Activated CD4-positive, alpha-beta T cell treated with anti-CD3 and anti-CD28 coated beads, Interleukin-2, amount 50 U/mL, for 16 hours (primary cell): ENCODE measurements at places on chromosomes 4 and X.

DNA sequence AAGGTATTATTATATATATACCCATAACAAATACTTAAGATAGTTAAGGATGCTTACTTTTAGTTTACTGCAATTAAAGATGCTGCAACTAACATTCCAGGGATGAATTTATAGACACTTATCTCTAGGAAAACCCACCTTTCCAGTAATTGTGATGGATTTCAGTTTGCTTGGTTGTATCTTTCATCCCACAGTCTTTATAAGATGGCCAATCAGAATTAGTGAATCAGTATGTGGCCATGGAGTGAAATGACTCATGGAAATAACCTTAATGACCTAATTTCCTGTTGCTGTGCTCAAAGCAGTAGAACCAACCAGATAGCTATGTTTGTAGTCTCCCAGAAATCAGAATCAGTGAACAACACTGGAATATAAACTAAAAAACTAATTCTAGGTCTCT lies 26.4 kb downstream of the MOSPD2 start:
- peak; percentile 33 for DNase-seq

DNA sequence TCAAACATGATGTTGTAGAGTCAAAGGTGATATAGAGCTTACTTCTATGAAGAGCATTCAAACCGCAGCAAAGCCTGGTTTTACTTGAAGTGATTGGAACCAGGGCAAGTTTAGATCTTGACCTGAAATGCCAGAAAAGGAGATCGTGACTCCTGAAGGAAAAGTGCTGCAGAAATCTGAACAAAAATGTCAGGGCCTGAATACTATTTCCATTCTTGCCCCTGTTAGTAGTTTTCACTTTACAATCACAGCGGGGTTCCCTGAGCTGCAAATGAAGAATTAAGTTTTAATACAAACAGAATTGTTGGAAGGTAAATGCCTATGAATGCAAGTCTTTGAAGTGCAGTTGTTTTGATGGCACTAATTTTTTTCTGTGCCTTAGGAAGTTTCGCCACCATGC lies 4.1 kb downstream of the SLIT2 start:
- DNase-seq: no peak

GRCh38 chrX:4484266-4484665 lies 770.8 kb upstream of the PRKX start:
- no peak for DNase-seq

DNA sequence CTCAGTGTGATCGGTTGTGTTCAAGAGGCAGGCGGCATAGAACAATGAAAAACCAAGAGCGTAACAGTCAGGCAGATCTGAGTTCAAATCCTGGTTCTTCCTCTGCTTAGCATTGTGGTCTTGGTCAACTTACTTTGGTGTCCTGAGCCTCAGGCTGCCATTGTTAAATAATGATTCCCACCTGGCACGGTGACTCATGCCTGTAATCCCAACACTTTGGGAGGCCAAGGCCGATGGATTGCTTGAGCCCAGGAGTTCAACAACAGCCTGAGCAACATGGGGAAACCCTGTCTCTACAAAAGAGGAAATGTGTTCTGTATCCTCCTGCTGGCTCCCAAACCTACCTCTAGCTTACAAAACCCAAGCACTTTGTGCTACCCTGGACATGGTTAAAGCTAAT lies 129.0 kb upstream of the STX18 start:
- DNase-seq: no peak

GRCh38 chr4:94537921-94538628 lies 86.3 kb downstream of the PDLIM5 start:
- DNase-seq: no peak

GRCh38 chr4:69239557-69240168 lies 25.1 kb upstream of the UGT2B11 start:
- DNase-seq: no peak

DNA sequence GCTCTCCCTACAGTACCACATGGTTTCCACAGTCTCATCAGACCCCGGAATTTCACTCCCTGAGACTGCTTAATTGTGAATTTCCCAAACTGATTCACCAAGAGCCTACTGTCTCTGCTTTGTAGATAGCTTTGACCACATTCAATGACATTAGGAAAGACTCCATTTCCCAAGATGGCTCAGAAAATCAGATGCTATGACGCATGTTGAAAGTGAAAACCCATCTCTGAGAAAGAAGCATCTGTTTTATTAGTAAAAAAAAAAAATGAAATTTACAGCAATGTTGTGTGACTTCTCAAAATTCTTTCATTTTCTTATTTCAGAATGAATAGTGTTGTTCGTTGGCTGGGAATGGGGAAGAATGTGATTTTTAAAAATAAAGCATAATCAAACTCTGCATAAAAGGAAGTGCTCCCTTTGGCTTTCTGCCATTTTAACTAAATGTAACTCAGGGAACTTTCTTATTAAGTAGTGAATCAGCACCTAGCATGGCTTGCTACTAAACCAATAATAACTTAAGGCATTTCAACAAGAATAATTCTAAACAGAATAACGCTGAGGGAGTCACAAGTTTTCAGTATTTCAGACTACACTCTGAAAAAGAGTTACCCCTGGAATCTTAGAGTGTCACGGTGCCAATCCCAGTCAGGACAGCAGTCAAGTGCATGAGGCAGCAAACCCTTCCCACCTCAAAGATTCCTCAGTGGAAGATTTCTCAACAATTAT lies 97.4 kb upstream of the MYOZ2 start:
- peak; percentile 56 for DNase-seq

DNA sequence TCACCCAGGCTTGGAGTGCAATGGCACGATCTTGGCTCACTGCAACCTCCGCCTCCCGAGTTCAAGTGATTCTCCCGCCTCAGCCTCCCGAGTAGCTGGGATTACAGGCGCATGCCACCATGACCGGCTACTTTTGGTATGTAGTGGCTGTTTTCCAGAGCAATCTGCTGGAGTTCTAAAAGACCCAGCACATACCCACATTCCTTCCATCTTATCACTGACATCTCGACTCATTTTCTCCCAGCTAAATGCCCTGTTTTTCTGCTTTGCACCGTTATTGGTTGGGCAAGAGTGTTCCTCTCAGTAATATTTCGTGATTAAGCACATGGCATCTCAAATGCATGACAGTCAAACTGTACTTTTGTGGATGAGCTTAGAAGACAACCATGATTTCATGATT lies 53.7 kb downstream of the PRKX start:
- DNase-seq: no peak

GRCh38 chr4:56727150-56727549 lies 46.1 kb upstream of the HOPX start:
- no peak for DNase-seq

- no peak for DNase-seq
Observed at GRCh38 chr4:76784237-76784636, 113.7 kb downstream of the SOWAHB start.

DNA sequence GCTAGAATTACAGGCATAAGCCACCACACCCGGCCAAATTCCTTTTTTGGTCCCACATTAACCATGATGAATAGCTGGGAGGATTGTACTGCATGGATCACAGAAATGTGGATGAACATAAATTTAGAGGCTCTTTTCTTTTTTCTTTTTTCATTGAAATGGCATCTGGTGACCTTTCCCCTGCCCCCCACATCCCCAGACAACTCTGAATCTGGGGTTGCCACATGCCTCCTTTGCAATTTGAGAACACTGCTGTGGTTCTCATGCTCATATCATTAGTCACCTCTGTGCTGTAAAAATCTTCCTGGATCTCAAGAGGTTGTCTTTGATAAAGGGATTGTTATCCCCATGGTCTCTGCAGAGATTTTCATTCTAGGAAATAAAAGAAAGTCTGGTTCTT lies 22.8 kb upstream of the FMR1NB start:
- DNase-seq: no peak

- DNase-seq: no peak
Observed at GRCh38 chr4:29717287-29718057, 1002.7 kb upstream of the PCDH7 start.

GRCh38 chr4:113682730-113683537 lies 78.6 kb downstream of the CAMK2D start:
- DNase-seq: peak; percentile 94

DNA sequence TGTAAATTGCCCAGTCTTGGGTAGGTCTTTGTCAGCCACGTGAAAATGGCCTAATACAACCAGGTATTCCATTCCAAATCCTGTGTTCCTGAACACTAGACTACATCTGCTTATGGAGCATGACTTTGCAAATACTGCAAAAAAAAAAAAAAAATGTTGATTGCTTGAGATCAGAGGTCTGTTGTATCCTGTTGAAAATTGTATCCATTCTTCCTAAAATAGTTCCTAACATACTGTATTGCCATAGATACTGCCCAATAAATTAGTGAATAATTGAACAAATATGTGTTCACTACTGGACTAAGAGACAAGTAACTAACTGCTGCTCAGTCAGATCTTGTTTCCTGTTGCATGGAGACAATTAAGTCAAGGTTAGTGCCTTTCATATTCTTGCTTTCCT lies 164.3 kb upstream of the PABPC4L start:
- DNase-seq: no peak

DNA sequence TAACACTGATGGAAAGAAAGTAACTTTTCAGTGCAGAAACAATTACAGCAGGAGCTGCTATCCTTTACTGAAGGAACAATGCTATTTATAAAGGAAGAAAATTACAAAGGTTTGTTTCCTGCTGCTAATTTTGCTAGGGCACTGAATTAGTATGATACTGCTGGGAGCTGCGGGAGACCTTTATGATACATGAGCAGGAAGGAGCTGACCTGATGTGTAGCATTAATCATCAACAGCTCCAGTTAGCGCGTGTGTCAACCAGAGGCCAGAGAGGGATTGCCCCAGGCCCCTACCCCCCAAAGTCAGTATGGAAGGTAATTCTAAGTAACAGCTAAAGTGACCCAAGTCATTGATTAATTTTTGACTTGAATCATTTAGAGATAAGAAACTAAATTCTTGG lies 728.9 kb downstream of the PCDH18 start:
- no peak for DNase-seq

DNA sequence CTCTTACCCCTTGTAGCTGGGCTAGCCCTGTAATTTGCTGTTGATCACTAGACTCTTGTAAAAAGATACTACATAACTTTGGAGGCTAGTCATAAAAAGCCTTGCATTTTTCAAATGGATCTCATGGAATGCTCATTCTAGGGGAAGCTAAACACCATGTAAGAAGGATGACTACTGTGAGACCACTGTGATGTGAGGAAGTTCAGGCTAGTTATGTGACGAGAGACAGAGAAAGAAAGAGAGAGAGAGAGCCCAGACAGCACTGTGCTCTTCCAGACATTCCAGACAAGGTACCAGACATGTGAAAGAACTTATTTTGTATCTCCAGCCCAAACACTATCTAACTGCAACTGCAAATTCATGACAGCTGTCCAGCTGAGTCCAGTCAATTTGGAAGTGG lies 404.6 kb upstream of the PITX2 start:
- DNase-seq: no peak

- no peak for DNase-seq
Observed at GRCh38 chr4:57490520-57491255, 380.5 kb upstream of the IGFBP7 start.

- no peak for DNase-seq
Observed at GRCh38 chr4:25031077-25031621, 403 bp upstream of the LGI2 start.

DNA sequence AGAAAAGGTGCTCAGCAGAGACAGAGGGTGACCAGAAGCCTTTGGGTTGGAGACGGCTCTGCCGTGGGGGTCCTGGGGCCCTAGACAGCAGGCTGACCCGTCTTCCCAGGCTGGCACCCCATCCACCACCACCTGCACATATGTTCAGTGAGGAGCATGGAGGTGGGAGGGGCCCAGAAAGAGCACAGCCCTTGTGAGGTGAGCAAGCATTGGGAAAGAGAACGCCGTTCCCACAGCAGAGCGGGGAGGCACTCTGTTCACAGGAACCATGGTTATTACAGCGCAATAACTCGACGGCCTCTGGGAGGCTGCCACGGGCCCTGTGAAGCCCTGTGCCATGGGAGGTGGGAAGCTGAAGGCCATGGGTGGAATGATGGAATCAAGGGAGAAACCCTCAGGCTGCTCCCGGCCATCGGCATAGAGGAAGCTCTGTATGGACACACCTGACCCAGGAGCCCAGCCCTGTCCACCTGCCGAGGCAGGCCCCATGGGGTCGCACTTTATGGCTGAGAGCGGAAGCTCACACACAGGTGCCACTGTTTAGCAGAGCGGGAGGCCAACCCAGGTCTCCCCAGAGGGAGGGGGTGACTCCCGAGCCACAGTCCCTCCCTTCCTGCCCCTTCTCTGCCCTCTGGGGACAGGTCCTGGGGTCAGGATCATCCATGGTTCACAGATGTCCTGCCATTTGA lies 93.5 kb upstream of the AFAP1 start:
- DNase-seq: no peak

DNA sequence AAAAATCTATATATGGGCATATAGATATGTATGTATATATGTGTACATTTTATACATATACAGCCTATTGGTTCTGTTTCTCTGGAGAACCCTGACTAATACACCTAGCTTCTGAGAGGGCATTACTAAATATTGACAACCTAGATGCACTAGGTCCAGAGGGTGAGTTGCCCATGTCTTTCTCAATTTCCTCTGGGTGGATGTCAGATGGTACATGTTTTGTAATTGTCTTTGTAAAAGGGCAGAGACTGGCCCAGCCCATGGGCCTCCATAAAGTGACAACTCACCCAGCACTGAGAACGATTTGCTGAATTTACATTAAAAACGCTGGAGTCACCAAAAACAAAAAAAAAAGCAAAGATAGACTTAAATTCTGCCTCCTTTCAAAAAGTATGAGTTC lies 198.5 kb upstream of the FAM241A start:
- no peak for DNase-seq

DNA sequence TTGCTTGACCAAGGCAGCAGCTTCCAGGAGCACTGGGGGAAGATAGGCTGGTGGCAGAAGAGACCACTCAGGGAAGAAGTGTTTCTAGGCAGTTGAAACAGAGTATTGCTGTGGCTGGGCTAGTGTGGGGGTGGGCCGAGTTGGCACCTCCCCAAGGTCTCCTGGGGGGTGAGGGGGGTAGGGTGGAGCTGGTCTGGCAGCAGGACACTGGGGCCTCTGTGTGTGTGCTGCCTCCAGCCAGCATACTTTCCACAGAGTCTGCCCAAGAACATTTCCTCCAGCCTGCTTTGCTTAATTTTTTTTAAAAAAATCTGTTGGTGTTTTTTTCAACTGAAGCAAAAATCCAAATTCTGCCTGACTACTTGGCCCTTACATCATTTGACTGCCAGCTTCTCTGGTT lies 4.0 kb downstream of the ITIH6 start:
- no peak for DNase-seq

GRCh38 chr4:384311-385010 lies 46.8 kb downstream of the ZNF141 start:
- DNase-seq: no peak
